NCI-H1930 (cell line): ENCODE measurements at places on chromosomes 3 and 15.

DNA sequence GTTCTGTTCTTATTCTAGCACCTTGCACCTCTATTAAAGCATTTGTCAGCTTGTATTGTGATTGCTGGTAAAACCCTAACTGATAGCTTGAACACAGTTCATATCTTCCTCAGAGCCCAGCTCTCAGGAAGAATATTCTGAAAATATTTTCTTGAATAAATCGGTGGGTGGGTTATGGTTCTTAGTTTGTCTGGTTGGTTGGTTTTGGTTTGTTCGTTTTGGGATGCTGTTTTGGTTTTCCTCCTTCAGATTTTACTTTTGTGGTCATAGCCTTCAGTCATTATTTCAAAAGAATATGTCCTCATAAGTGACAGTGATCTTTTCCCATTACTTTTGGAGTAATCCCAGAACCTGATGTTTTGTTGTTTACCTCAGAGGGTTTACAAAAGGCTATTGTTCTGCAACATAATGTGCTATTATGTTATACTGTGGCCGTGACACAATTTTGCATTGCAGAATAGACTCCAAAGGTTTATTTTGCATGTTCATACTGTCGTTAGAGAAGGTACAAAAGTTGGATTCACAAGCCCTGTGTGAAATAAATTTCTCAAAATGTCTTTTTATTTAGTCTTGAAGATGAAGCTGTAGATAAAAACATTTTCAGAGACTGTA is 2.7 kb upstream of the TMEM87A start:
- DNase-seq, result no peak

DNA sequence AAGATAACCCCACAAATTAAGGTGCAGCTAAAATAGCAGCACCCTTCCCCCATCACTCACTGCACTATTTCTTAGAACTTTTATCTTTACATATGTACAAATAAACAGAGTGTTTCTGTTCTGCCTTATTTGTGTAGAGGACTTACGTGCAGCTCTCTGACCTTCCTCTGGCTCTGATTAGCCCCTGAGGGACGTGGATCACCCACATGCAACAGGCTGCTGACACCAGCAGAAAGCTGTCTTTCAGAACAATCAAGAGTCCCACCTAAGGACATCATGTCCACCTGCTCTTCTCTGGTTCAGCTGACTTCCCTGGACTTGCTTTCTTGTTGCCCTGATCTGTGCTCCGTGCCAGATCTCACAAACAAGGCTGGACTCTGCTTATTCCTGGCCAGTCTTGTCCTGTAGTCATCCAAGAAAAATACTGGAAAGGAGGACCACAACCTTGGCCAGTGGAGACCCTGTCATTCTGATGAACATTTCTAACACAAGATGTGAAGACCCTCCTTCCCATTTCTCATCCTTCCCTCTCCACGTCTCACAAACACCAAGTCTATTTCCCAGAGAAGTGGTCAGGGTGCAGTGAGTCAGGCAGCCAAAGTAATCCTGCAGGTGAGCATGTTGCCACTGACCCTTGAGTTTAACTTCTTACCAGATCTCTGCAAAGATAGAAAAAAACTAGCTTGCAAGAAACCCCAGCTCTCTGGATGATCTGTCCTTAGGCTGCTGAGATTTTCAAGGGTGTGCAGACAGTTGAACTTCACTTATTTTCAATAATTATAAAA is 243.6 kb upstream of the ICE2 start:
- DNase-seq, result no peak

DNA sequence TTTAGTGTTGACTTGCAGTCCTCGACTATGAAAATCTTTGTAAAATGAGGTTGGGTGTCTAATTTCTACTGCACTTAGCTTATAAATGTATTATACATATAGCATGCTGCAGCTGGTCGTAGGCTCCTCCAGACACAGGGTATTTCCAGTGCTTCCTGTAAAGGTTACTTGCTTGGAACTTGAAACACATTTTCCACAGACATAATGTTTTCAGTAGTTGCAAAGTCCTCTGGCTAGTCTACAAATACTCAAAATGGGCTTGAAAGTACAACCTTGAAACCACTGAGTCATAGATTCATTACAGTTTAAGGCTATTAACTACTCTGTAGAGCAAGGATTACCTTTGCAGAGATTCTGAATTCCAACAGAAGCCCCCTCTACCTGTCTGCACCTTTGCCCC is 464.1 kb downstream of the RAP2B start:
- DNase-seq, result no peak

- DNase-seq, result no peak
Observed at GRCh38 chr3:70360979-70361760, 48.7 kb upstream of the MDFIC2 start.

DNA sequence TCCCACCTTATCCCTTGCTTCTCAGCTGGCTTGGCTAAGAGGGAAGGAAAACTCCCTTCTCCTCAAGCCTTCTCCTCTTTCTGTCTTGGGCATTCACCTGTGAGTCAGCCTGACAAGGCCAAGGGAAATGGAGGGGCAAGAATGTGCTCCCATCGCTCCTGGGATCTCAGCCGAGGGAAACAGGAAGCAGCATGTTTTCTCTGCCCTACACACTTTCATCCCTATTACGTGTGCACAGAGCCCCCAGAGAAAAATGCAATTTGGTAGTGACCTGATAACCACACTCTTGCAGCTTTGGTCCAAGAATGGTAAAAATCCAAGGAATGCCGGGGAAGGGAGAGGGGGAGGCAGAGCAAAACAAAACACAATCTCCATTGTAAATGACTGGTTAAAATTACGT is 32.9 kb upstream of the MTMR10 start:
- DNase-seq, result no peak

DNA sequence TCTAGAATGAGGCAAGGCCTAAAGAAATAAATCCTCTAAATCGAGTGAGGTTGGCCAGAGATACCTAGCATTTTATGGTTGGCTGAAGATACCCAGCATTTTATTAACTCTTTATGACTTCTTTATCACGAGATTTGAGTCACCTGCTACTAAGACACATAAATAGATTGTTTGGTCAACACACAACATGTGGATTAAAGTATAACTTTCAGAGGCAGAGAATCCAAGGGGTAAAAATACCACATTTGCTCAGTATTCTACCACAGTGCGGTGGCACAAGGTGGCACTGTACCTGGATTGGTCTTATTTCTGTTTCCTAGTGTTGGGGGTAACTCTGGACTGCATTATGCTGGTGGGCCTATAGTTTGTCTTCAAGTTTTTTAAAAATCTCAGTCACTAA is 27.0 kb upstream of the VILL start:
- no peak for DNase-seq

DNA sequence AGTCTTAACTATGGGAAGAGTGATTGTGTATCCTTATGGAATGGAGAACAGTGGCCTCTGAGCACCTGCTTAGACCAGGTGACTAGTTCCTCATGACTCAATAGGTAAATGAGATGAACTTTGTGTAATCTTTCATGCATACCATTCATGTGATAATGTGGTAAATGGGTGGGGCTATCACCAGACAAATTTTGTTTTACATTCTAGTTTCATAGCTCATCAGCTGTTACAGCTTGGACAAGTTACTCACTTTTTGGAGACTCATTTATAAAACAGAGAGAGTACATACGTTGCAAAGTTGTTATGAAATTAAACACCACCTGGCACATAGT is 103.7 kb upstream of the TGFBR2 start:
- no peak for DNase-seq

- no peak for DNase-seq
Observed at GRCh38 chr15:59116141-59116540, 11.2 kb downstream of the CCNB2 start.

DNA sequence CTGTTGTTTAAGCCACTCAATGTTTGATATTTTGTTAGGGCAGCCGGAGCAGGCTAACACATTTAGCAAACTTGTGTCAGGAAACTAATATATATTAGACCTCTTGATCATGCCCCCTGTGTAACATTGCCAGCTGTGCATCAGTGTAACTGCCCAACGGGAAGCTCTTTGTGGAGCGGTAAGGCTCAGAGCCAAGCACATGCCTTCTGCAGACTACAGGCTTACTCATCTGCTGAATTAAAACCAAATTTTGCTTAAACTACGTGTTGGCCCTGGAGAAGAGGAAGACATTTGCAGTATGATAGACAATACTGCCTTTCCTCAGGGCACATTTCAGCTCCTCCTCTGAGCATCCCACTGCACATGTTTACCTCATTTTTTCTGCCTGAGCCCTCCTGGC is 50.5 kb upstream of the KCNMB2 start:
- no peak for DNase-seq

DNA sequence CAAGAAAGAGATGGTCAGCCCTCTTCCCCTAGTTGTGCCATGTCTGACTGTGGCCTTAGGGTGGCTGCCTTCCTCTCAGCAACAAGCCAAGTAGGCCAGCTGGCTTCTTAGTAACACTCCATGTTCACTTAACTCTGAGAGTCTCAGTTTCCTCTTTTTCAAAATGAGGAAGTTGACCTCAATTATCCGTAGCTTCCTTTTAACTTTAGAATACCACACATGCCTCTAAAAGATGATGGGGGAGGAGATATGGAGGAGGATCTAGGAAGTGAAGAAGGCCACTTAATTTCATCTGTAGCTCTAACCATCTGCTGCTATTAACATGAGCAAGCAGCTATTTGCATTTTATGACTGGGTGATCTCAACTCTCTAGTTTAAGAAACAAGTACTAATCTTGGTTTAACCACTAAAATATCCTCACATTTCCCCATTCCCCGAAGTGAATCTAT is 32.9 kb downstream of the CD200R1L start:
- no peak for DNase-seq

- DNase-seq, result no peak
Observed at GRCh38 chr3:111621535-111621934, 26.4 kb upstream of the ZBED2 start.

DNA sequence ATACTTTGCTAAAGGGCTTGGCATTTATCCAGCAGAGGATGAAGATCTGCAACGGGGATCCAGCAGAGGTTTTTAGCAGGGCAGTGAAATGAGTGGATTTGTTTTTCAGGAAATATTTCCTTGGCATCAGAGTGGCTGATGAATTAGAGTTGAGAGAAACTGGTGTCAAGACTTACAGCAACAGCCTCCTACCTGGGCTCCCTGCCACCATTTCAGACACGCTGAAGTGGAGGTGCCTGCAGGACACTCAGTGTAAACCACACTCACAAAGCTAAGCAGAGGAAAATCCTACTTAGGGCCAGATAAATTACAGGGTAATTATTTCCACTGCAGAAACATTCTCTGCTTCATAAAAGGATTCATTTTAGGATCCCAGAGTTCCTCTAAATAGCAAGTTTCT is 519.7 kb downstream of the FGF12 start:
- no peak for DNase-seq

DNA sequence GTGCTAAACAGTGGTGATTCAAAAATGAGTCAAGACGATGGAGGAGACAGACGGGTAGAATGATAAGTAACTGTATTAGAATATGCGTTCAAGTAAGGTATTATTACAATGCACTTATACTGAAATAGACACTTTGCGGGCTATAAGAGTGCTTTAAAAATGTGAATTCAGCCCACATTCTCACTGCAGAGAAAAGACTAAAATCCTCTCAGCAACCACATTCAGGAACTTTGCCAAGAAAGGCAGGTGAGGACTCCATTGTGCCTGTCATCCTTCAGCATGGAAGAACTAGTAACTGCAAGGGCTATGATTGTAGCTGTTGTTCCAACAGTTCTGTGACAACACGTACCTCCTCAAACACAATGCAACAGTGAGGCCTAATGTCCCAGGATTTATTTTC is 272.0 kb downstream of the RORA start:
- no peak for DNase-seq

DNA sequence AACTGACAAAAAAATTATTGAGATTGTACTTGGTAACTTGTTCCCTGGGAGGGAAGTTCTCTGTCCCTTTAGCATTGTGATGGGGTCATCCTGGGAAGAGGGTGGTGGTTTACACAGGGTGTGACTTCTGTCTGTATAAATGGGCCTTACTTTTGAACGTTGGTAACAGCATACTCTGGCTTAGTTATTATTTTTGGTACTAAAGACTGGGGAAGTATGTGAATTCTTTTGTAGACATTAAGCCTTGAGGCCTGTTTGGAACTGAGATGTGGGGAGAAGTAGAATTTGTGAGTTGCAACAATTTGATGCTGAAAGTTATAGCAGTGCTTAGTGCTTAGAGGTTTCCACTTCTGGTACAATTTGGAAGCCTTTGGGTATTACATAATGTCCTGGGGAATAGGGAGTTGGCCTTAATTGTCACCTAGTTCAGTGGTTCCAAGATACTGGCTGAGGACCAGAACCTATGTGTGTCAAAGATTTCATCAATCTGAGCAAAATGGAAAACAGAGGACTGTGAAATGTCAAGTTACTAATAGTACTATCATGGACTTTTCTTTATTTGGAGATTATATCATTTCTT is 15.9 kb downstream of the TLNRD1 start:
- no peak for DNase-seq

GRCh38 chr15:78306176-78306774 is 6.9 kb upstream of the SKIC8 start:
- no peak for DNase-seq

DNA sequence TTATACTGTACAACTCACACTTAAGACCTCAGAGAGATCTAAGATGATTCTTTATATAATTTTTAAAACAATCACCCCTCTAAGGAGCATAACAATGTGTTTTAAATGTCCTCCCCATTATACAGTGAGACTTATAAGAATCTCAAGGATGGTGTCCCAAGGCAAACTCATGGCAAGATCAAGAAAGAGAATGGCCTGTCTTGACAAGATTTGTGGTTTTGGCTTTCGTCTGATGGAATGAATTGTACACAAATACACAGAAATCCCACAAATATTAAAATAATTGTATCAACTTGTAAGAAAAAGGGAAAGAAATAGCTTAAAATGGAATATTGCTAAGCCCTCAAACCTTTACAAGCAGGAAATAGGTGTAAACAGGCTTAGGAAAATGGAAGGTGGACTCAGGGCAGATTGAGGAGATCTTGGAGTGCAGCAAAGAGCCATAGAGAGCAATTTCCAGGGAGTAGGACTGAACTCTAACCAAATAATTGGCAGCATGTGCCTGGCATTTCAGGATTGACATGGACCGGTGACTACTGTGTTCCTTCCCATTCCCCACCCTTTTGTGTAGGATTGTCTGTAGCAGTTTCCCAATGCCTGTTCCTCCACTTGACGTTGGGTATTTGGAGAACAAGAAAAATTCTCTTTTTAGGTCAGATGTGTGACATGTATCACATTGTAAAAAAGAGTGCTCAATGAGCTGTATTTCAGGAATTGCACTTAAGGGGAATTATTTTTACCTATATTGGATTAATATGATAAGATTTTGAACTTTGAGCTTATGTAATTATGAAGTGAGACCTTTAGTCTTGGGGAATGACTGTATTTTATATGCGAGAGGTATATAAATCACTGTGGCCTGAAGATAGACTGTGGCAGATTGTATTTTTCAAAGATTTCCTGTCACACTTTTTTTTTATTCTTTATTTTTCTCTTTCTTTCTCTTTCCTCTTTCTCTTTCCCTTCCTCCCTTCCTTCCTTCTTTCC is 317.8 kb upstream of the SLITRK3 start:
- DNase-seq, result no peak
